Esophagus squamous epithelium (tissue), 5 donors: ENCODE measurements at places on chromosomes 12 and 14.

DNA sequence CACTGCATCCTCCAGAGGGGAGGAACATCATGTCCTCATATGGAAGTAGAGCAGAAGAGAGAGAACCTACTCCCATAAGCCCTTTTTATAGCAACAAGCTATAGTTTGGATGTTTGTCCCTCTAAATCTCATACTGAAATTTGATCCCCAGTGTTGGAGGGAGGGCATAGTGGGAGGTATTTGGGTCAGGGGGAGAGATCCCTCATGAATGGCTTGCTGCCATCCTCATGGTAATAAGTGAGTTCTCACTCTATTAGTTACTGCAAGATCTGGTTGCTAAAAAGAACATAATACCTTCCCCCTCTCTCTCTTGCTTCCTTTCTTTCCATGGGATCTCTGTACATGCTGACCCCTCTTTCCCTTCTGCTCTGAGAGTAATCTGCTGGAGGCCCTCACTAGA is 93.9 kb downstream of the RPAP3 start:
- DNase-seq: no peak

GRCh38 chr14:106530423-106531107 is 1004.2 kb downstream of the TMEM121 start:
- DNase-seq: no peak

DNA sequence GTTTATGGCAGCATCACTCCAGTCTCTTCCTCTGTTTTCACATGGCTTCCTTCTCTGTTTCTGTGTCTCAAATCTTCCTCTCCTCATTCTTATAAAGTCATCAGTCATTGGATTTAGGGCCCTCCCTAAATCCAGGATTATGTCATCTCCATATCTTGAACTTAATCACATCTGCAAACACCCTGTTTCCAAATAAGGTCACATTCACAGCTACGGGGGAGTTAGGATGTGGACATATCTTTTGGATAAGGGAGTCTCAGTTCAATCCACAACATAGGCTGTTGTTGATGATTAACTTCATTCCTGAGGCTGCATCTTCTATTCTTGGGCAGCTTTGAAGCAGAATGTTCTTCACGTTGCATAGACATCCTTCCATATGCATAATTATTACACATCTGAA is 40.3 kb upstream of the NTF3 start:
- DNase-seq: no peak

- no peak for DNase-seq
These were observed 42.3 kb upstream of the PAPOLA start for GRCh38 chr14:96459851-96460250.

- no peak for DNase-seq
These were observed 259.6 kb upstream of the ATP2B1 start for GRCh38 chr12:89968151-89968700.

GRCh38 chr14:102295270-102295669 is 9.7 kb downstream of the MOK start:
- no peak for DNase-seq

- DNase-seq: no peak
These were observed 1.3 kb upstream of the TGM1 start for GRCh38 chr14:24264298-24264697.

- DNase-seq: no peak
These were observed 34.5 kb downstream of the PRKCH start for GRCh38 chr14:61355892-61356325.

GRCh38 chr12:105744371-105745058 is 394.2 kb downstream of the NUAK1 start:
- DNase-seq: no peak

DNA sequence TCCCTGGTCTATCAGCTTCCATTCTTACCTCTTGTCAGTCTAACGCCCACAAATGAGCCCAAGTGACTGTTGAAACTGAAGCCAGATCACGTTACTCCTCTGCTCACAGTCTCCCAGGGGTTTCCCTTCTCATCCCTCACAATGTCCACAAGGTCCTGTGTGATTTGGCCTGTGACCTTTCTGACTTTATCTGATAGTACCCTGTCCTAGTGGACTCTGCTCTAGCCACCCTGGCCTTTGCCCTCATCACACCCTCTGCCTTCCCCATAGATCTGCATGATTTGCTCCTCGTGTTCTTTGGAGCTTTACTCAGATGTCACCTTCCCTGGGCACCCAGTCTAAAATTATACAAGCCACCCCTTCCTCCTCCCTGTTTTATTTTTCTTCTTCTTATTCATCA is 55.5 kb downstream of the RDH12 start:
- no peak for DNase-seq

GRCh38 chr14:95690815-95691214 is 4.6 kb downstream of the TCL1B start:
- no peak for DNase-seq

- DNase-seq: no peak
These were observed 74.3 kb upstream of the ST8SIA1 start for GRCh38 chr12:22408610-22409376.

GRCh38 chr12:115916910-115917668 is 360.4 kb downstream of the MED13L start:
- DNase-seq: no peak

DNA sequence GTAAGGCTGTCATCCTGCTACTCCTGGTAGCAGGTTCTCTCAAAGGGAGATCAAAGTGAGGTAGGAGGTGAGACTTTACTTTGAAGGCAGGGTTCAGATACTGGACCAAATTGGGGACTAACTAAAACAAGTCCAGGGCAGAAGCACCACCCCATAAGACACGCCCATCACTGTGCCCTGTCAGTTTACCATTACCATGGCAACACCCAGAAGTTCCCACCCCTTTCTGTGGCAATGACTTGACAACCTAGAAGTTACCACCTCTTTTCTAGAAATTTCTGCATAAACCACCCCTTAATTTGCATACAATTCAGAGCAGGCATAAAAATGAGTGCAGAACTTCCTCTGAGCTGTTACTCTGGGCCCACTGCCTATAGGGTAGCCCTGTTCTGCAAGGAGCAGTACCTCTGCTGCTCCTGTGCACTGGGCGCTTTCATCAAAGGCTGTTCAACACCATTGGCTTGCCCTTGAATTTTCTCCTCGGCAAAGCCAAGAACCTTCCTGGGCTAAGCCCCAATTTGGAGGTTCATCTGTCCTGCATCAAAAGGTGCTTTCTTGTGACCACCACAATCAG is 64.8 kb upstream of the MAX start:
- no peak for DNase-seq

DNA sequence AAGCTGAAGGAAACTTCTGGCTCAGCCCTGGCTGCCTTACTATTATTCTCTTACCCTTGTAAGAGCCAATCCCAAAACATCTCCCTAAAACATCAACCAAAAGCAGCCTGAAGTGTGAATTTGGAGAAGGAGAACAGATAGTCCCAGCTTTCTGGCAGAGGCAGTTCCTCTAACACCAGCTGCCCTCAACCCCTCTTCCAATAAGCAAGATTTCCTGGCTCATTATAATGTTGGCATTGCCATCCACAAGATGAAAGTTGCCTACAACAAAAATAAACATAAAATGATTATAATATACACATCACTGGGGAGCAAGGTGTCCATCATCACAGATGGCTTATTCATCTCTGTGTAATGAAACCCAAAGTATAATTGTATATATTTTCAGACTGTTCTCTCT is 352.5 kb upstream of the CCDC196 start:
- no peak for DNase-seq

DNA sequence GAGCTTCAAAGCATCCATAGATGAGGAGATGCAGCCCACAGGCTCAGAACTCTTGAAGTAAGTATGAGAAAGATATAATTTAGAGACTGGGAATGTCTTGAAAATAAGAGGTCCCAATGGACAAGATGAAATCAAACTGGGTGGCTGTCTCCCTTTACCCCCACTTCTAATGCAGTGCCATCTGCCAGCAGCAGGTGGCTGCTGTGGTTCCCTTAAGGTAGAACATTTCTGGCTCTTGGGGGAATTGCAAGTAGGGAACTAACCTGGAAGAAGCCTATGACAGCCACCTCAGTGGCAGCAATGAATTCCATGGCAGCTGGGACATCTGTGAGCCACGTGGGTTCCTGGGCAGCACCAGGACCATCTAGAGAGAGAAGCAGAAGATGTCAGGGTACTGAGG is 648 bp downstream of the ERP27 start:
- no peak for DNase-seq

- DNase-seq: no peak
These were observed 80.6 kb downstream of the NIN start for GRCh38 chr14:50750323-50750722.
